ENCODE measurements at places on chromosomes 1 and 21.

GRCh38 chr21:37383086-37383485, 16.5 kb downstream of the DYRK1A start:
- DNase-seq, result no peak

- no peak for DNase-seq
Observed at GRCh38 chr1:27872059-27872801, at the start of gene THEMIS2. TSS of gene THEMIS2 (plus strand) at chr1:27872544. CDS start at chr1:27872572, 28 bp downstream.

GRCh38 chr21:44485254-44485793, 30.0 kb downstream of the LRRC3 start:
- DNase-seq, result no peak

- no peak for DNase-seq
Observed at GRCh38 chr1:168172250-168172915, 6.4 kb upstream of the TIPRL start.

GRCh38 chr1:38677756-38678155, 181.8 kb downstream of the RRAGC start:
- no peak for DNase-seq

- DNase-seq, result no peak
Observed at GRCh38 chr1:68074472-68074871, 24.0 kb upstream of the DIRAS3 start.

GRCh38 chr1:223515926-223516325, 122.7 kb downstream of the CCDC185 start:
- no peak for DNase-seq

- DNase-seq, result no peak
Observed at GRCh38 chr1:229893762-229894444, 173.1 kb upstream of the GALNT2 start.

GRCh38 chr1:115314765-115315164, 23.3 kb downstream of the NGF start:
- DNase-seq, result no peak

DNA sequence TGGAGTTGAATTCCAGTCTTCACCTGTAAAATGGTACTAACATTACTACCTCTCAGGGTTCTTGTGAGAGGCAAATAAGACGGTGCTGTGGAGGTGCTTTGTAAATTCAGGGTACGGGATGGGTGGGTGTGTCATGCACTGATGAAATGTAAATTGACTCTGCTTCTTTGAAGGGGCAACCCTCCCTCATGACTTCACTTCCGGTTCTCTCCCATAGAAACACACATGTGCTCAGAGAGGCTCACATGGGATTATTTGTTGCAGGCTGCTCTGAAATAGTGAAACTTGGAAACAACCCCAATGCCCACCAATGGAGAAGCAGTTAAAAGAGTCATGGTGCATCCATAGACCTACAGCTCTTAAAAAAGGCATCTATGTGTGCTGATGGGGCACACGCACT, 44.9 kb upstream of the SCMH1 start:
- no peak for DNase-seq

- no peak for DNase-seq
Observed at GRCh38 chr1:116289193-116289592, 83.9 kb upstream of the ATP1A1 start.

- no peak for DNase-seq
Observed at GRCh38 chr1:236164273-236164672, 21.9 kb downstream of the GPR137B start.

DNA sequence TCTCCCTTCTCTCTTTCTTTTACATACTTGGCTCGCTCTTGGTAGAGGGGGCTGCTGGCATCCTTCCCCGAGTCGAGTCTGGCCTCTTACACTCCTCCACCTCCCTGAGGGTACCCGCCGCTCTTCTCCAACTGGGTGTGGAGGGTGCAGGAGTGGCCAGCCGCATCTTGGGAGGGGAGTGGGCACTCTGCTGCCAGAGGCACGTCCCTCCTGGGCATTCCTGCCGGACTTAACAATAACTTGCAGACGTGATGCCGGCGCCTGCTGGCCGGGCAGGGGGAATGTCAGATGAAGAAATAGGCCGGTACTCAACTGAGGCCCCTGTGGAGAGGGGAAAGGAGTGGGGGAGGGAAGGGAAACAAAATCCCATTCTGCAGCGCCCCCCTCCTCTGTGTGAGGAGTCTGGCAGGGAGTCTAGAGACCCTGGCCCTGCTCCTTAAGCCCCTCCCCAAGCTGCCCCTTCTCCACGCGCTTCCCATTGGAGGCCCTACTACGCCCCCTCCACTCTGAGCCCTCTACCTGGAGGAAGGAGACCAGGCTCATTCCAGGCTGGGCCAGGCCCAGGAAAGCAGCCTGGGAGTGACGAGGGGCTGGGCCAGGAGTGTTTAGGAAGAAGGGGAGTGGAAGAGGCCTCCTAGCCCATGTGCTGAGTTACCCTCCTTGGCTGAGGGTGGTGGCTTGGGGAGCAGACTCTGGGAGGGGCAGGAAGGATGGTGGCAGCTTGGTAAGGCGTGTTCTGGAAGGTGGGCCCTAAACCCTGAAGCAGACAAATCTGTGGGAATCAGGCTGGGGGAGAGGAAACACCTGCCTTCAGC, 1.8 kb downstream of the ATP2B4 start:
- DNase-seq, result no peak

DNA sequence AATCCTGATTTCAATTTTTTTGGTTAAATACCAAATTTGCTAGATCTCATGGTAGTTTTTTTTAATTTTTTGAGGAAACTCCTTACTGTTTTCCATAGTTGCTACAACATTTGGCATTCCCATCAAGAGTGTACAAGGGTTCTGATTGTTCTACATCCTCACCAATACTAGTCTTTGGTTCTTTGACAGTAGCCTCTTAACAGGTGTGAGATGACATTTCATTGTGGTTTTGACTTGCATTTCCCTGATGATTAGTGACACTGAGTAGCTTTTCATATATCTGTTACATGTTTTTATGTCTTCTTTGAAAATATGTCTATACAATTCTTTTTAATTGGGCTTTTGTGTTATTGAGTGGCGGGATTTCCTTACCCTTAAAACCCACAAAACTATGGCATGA, 20.9 kb upstream of the RGS13 start:
- DNase-seq, result no peak

DNA sequence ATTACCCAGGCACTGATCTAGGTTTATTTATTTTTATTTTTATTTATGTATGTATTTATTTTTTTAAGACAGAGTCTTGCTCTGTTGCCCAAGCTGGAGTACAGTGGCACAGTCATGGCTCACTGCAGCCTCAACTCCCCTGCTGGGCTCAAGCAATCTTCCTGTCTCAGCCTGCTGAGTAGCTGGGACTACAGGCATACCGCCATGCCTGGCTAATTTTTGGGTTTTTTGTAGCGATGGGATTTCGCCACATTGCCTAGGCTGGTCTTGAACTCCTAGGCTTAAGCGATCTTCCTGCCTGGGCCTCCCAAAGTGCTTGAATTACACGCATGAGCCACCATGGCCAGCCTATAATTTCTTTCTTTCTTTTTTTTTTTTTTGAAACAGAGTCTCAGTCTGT, 9.4 kb downstream of the PHACTR4 start:
- no peak for DNase-seq

GRCh38 chr1:186900539-186901237, 71.9 kb downstream of the PLA2G4A start:
- no peak for DNase-seq
